ENCODE measurements at places on chromosomes 7 and 10.

DNA sequence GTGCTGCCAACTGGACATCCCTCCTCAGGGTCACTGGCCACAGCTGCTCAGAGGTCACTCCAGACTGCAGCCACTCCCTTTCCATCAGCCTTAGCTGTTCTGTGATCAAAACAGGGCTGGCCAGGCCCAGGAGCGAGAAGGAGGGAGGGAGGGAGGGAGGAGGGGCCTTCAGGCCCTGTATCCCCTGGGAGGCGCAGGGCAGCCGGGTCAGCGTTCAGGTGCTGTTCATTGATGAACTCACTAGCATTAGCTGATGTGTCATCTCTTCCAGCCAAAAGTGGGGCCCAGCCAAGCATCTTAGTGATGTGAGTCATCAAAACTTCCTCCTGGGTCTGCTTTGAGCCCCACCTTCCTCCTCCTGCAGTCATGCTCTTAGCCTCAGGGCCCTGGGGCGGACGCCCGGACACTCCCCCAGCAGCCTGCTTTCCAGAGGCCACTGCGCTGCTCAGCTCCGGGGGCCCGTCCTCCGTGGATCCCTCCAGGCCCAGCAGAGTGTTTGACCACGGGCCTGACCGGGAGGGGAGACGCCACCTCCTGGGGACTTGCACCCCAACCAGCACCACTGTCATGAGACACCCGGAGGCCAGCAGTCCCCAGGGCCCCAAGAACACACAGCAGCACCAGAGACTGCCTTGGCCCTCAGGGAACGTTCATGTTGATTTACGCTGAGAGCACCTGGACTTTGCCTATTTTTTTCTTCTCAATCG lies 149.2 kb downstream of the PRKAG2 start:
- peak; percentile 9 for DNase-seq

DNA sequence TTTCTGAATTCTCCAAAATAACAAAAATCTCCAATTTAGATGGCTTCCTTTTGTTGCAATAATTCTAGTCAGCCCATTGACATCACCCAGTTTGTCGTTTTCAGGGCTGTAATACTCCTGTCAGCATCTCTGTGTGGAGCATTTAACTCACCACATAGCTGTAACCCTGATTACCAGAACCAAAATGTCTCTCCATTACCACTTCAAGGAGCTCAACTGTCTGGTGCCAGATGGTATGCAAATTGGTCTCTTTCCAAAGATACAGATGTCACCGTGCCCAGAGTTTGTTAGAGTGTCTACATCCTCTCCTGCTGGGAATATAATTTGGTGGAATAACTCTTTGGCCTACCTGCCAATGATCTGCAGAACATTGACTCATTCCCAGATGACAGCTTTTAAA lies 350.3 kb upstream of the POT1 start:
- DNase-seq: no peak

- peak; percentile 70 for DNase-seq
Observed at GRCh38 chr10:92848441-92849233, at the start of gene EXOC6. Gene EXOC6, plus strand, starts transcription at chr10:92848520. Its CDS starts 14 bp downstream, at chr10:92848534.

DNA sequence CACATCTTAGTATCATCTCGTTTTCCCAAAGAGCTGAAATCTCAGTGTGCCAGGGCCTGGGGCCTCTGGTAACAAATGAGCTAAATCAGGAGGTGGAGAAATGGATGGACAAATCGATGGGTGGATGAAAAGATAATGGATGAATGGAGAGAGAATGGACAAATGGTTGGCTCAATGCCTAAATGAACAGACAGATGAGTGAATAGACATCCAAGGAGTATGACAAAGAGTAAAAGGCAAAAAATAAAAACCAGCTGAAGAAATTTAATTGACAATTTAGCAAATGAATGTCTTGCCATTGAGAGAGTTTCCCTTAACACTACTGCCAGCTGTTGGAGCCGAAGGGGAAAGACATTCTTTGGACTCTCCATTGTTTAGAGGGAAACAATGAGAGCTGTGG lies 8.0 kb downstream of the SYCE1 start:
- DNase-seq: no peak

GRCh38 chr7:127380479-127380878 lies 12.0 kb downstream of the ZNF800 start:
- DNase-seq: no peak

GRCh38 chr10:13136651-13137050 lies 24.7 kb upstream of the MCM10 start:
- no peak for DNase-seq

DNA sequence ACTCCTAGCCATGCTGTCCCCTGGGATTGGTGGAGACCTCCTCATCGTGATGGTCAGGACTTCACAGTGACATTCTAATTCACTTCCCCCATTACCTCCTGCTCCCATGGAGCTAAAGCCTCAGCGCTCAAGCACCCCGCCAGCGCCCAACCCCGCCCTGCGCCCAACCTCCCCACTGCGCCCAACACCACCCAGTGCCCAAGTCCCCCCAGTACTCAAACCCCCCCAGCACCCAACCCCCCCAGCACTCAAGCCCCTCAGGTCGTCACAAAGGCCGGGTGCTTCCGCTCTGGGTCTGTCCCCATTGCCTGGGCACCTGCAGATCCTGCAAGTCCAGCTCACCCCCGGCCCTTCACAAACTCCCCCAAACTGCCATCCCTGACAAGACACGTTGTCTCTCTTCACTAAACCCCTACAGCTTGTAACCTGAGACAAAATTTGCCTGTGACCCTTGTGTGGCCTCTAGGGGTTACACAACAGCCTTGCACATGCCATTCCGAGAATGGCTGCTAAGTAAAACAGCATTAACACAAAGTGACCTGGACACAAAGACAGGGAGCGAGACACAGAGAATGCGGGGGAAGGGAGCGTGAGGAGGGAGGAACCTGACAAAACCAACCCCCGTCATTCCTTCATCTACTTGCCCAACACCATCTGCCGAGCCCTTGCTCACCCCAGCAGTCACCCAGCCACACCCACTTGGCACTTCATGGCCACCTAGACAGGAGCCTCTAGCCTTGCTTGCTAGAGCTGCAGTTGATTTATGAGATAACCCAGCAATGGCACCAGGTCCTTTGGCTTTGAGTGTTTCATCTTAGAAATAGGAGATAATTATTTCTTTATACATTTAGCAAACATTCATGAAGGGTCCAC lies 107.8 kb downstream of the ADARB2 start:
- DNase-seq: no peak

GRCh38 chr10:72814099-72814790 lies 79.3 kb upstream of the OIT3 start:
- DNase-seq: no peak

GRCh38 chr10:105195831-105196230 lies 554.7 kb downstream of the SORCS3 start:
- no peak for DNase-seq

DNA sequence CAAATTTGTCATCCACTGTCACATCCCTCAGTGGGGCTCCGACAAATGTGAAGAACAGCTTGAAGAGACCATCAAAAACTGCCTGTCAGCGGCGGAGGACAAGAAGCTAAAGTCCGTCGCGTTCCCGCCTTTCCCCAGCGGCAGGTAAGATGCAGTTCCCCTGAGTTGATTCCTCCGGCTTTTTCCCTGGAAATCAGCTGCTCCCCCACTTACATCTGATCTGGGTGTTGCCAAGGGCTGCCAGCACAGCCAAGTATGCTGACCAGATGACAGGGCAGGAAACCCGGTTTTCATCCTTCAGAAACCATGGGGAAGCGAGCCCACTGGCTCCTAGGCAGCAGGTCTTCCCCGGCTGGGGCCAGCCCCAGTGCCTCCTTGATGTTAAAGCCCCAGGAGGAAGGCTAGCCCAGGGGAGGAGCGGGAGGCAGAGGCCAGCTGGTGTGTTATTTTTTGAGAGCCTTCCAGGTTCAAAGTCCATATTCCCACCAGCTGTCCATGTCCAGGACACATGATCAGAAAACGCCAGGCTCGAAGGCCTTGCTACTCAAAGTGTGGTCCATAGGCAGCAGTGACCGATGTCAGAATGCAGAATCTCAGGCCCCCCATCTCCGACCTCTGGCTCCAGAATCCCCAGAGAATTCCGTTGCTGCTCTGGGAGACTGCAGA lies 23.4 kb downstream of the AIFM2 start:
- DNase-seq: no peak

DNA sequence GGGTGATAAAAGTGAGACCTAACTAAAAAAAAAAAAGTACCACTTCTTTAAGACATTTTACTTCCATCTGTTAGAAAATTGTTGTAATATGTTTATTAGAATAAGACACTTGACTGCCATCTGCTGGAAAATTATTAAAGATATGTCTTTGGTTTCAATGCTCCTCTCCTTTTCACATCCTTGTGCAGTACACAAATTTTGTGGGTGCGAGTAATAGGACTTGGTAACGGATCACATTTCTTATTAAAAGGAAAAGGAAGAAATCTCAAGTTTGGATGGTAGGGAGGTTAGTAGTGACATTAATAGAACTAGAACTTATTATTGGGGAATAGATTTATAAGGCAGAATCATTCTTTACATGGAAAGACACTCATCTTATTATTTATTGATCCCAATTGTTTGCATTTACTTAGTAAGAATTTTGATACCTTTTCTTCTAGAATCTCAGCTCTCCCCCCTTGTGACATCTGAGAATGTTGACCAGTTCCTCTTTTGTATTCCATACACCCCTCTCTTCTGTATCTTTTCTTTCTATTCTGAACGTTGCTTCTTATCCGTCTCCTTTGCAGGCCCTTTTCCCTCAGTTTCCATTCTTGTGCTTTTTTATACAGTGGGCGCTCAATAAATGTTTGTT lies 43.0 kb upstream of the RPA3 start:
- DNase-seq: no peak

DNA sequence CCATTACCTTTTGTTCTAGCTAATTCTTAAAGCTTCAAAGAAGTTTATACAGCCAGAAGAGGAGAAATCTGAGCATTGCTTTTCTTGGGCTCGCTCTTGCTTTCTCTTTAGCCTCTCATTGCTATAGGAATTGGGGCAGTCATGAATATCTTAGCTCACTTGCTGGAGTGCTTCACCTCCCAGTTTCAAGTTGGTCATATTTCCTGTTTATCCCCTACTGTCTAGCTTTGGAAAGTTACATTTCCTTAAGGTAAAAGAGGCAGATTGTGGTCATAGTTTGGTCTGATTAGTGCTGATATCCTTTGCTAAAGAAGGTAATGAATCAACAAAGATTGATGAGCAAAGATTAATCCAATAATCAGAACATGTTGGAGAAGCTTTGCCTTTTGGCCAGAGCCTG lies 77.7 kb upstream of the GLI3 start:
- DNase-seq: no peak

GRCh38 chr10:44011603-44011981 lies 362.9 kb upstream of the ZNF32 start:
- no peak for DNase-seq

GRCh38 chr10:36608251-36608650 lies 517.1 kb upstream of the ANKRD30A start:
- DNase-seq: no peak

DNA sequence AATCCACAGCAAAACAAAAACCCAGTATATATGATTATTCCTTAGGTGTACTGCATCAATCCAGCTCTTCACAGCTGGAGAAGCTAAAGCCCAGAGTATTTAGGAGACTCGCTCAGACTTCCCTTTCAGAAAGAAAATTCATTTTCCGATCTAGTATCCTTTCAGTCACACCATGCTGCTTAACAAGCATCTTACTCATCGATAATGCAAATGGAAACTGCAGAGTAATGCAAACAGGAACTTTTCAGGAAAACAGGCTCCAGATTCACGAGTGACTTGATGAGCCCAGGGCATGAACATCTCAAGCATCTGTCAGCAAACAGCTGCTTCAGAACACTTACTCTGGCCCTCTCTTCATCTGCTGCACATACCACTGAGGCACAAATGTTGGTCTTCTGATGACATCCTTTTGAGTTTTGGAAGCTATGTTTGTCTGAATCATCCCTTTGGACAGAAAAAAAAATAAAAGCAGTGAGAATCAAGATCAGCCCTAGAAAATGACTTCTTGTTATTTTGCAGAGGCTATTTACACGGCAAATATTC lies 24.9 kb upstream of the ZC3HAV1L start:
- no peak for DNase-seq

GRCh38 chr10:133440633-133441285 lies 13.0 kb upstream of the SCART1 start:
- DNase-seq: no peak

- DNase-seq: no peak
Observed at GRCh38 chr7:1243290-1243963, 10.8 kb downstream of the UNCX start.

DNA sequence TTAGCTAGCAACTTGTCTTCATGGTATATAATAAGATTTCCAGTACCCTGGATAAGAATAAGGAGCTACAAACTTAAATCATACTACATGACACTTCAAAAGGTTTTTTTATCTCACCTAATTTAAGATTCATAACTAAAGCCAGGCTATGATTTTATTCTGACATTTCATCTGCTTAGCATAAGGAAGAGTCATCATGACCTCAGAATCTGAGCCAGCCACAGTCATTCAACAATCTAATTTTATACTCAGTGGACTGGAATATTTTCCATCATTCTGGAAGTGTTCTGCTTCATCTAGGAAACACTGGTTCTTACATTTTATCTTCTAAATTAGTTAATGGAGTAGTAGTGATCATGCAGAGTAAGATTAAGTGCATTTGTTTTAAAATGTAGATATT lies 102.1 kb upstream of the KCND2 start:
- no peak for DNase-seq

GRCh38 chr7:73623798-73624668 lies at the start of gene MLXIPL:
Gene MLXIPL, minus strand, starts transcription at chr7:73624522. Its CDS starts 30 bp downstream, at chr7:73624492.
- peak; percentile 7 for DNase-seq

- no peak for DNase-seq
Observed at GRCh38 chr7:67496589-67496988, 500.0 kb downstream of the TYW1 start.

DNA sequence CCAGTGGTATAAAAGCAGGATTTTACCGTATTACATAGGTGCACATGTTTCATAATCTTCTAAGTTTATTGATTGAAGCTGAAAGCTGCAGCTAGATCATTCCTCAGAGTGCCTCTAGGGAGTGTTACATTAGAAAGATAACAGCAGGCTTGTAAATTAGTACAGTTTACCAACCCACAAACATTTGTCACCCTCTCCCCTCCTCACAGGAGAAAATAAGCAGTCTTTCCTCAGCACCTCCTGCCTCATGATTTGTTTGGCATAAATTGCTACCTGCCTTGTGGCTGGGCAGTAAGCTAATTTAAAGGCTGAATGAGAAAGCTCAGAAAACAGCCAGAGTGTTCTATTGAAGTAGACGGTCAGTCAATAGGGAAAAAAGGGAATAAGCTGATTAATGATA lies 74.2 kb downstream of the NXPH1 start:
- DNase-seq: no peak

DNA sequence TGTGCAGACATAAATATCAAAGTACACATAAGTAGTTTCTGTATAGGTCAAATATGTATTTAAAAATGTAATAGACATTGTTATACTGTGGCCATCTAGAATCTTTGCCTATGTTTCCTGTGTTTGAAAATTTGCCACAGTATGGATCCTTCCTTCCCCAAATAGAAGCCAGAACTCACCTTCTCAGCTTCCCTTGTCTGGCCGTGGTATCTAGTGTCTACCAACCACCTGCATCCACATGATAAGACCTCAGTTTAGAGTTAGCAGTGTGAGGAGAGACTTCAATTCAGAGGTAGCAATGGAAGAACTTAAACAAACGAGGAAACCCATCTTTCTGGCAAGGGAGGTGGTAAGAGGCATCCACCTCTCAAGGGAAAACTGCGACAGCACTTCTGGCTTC lies 4.9 kb downstream of the TRDMT1 start:
- no peak for DNase-seq

Measured in stimulated activated CD8-positive, alpha-beta memory T cell treated with anti-CD3 and anti-CD28 coated beads, Interleukin-7, amount 100 ng/mL, for 1 hour (primary cell).